ENCODE measurements at places on chromosomes 3 and 15.

DNA sequence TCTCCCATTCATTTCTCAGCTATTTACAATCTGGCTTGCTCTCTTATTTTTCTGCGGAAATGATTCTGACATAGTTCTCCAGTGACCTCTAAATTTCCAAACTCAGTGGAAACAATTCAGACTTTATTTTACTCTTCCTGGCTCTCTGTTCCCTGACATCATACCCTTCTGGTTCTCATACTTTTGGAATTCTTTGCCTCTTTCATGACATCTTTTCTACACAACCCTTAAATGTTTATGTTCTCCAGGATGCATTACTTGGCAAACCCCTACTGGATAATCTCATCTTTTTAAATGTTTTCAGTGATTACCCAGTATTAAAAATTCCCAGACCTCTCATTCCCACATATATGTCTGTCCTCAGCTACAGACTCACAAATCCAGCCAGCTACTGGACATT, 23.9 kb upstream of the PLSCR4 start:
- DNase-seq = peak; percentile 71

DNA sequence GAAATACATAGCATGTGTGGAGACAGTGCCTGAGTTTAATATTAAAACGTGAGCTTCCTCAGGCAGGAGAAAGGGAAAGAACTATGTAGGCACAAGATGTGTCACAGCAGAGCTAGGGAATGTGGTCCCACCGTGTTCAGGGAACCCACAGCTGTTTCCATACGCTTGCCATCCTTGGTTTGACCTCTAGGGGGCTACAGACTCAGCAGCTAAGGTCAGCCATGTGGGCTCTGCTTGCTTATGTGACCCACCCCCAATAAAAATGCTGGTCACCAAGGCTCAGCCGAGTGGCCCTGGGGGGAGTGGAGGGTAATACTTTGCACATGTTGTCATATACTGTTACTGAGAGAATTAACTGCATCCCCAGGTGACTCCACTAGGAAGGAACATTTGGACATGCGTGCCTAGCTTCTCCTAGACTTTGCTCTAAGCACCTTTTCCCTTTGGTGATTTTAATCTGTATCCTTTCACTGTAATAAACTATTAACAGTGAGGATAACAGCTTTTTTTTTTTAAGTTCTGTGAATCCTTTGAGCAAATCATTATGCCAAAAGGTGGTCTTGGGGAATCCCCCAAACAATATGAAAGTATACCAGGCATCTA, 3.3 kb downstream of the TUBGCP5 start:
- peak; percentile 29 for DNase-seq

DNA sequence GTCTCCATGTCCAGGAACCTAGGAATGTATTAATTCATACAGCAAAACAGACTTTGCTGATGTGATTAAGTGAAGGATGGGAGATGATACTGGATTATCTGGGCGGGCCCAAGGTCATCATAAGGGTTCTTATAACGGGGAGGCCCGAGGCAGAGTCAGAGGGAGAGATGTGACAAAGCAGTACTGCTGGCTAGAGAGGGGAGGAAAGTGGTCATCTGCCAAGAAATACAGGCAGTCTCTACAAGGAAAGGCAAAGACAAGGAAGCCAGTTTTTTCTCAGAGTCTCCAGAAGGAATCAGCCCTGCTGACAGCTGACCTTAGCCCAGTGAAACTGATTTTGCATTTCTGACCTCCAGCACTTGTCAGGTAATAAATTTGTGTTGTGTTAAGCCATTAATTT, 66.2 kb upstream of the CORO2B start:
- no peak for DNase-seq

DNA sequence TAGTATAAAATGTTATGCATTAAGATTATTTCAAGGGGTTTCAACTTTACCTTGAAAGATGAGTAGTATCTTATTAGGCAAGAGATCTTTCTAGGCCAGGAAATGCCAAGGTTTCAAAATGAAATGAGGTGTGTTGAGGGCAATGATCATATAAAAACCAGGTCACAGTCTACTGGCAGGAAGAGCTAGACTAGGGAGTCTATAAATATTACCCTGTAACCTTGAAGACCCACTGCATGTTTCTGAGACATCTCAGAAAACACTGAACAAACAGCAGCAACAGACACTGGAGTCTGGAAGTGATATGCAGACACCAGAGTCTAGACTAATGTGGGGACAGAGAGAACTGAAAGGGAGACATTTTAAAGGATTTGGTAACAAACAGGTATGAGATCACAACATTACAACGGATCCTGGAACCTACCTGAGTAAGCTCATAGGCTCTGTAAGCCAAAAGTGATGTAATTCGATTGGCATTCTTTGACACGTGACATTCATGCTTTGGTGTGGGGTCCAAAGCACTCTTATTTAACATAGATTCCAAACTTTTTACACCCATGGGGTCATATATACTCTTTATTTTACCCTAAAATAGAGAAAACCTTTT, 15.0 kb downstream of the TASOR start:
- DNase-seq = no peak

GRCh38 chr3:168112894-168113293, 17.2 kb upstream of the GOLIM4 start:
- DNase-seq = peak; percentile 14

GRCh38 chr15:41895957-41896356, 2.1 kb upstream of the SPTBN5 start:
- DNase-seq = no peak

GRCh38 chr3:18252578-18252977, 172.6 kb downstream of the SATB1 start:
- no peak for DNase-seq

DNA sequence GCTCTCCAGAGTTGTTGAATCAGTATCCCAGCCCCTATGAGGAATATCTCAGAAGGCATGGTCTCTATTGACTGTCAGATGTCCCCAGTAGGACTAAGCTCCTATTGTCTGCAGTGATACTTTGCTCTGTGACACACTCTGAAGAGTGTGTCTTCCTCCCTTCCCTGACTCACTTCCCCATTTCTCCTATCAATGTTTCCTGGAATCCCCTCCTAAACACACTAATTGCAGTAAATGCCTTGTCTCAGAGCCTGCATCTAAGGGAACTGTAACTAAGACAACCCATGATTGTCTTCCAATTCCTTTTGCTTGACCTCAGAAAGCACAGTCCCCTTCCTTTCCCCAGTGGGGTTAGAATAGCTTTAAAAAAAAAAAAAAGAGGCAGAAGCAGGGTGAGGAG, 397.3 kb upstream of the PROK2 start:
- DNase-seq = no peak

DNA sequence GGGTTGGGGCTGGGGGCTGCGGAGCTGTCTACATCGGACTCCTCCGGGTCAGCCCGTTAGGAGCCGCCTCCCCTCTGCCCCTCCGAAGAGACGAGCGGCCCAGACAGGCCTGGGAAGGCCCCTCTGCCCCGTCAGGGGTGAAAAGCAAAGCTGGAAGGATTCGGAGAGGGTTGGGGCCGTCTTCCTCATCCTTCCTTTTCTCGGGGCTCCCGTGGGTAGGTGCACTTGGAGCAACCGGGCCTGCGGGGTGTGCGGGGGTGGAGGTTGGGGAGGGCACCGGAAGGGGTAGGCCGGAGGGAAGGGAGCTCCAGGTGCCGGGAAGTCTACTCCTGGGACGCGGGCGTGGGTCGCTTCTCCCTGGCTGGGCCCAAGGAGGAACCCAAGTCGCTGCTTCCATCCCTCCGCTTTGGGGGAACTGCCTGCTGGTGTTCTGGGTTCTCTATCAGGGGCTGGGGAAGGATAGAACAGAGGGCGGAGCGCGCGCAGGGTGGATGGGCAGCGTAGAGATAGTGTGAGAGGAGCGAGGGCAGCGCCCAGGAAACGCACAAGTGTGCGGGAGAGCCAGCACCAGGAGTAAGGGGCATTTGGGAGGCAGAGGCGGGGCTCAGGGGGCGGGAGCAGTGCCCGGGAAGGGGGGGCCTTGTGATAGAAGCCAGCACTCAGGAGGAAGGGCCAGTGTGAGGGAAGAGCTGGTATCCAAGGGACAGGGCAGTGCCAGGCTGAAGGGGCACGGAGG, 590 bp downstream of the POLR2H start:
- DNase-seq = peak; percentile 84

DNA sequence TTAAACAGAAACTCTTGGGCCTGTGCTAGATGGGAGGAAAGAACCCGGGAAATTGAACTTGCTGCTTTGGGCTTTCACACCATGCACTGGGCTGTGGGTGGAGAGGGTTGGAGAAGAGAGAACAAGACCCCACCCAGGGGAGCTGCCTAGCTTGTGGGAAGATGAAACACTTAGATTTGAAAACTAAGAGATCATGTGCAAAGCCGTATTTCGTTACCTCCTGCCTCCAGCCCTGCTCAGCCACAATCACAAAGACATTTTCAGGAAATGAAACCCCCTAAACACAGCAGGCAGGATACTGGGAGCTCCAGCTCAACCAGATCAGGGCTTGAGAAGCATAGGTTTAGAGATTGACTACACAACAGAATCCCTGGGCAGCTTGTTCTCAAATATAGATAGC, 183.0 kb upstream of the C2CD4B start:
- no peak for DNase-seq

GRCh38 chr15:73818308-73818985, 54.9 kb upstream of the TBC1D21 start:
- DNase-seq = peak; percentile 42

- DNase-seq = no peak
These were observed 735.8 kb downstream of the ZPLD1 start for GRCh38 chr3:103170651-103171050.

- DNase-seq = no peak
These were observed at the start of gene SLCO3A1 for GRCh38 chr15:91853511-91853947. Gene SLCO3A1 (plus strand): TSS chr15:91853708.
